CD4-positive, alpha-beta T cell (primary cell): ENCODE measurements at places on chromosomes 7 and 10. TPM values are rescaled to one million over a fixed set of nuclear protein-coding genes. Genes with fewer than 3 reads are reported as not detected.

GRCh38 chr10:88810196-88810961 is 7.8 kb downstream of the LIPM start:
- H3K27me3 ChIP-seq, result no peaks in the 10 kb centered on the region
- H3K4me3 ChIP-seq, result no peak overlapping the region
- no peak overlapping the region for H3K27ac ChIP-seq
- H3K36me3 ChIP-seq, result no peaks in the 10 kb centered on the region
- DNase-seq, result peak; percentile 48

DNA sequence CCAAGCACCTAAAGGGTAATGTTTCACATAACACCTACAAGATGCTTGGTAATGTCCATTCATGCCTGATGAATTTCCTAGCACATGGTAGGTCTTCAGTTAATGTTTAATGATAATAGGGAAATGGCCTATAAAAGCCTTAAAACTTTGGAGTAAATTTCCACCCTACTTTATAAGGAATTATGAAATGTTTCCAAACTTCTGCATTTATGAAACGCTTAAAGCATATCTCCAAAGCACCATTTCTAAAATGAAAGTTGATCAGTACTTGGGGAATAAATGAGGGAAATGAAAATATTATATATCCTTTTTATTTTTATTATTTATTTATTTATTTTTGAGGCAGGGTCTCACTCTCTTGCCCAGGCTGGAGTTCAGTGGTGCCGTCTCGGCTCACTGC is 51.8 kb downstream of the INPP5F start:
- H3K36me3 ChIP-seq, result no peaks in the 10 kb centered on the region
- no peak for DNase-seq
- no peak overlapping the region for H3K27ac ChIP-seq
- no peaks in the 10 kb centered on the region for H3K4me1 ChIP-seq

DNA sequence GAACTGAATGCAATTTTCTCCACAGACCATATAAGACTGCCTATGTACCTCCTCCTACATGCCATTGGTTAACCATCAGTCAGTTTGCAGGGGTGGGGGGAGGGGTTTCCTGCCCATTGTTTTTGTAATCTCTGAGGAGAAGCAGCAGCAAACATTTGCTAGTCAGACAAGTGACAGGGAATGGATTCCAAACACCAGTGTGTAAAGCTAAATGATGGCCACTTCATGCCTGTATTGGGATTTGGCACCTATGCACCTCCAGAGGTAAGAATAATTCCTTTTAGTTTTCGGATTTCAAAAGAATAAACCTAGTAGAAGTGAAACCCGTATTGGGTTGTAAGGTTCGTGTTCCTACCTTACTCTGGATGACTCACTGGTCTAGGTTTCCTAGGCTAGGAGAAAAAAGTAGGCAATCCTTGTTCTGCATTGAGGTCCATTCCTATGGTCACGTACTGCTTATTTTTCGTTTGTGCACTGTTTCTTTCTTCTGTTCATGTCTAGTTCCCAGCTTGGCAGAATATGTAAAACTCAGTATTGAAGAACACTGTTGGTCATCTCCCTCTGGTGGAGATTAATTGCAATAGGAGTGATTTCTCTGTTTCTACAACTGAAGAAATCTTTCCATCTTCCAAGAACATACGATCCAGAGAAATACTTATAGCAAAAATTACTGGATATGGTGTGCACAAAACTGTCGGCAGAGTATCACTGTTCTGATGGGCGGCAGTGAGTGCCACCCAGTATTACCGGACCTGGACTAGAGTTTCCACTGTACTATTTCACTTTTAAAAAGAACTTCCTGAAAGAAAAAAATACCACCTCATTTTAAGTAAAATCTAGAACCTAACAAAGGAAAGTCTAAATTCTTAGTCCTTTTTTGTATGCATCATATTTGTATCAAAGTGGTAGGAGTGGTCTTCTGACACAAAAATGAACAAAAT is at the start of gene AKR1C3:
TSS of gene AKR1C3 (plus strand) at position 150 of the 941 bp plus-strand sequence. CDS start at position 181, 31 bp downstream.
- peak within 1 kb of the TSS; percentile 66 for H3K4me3 ChIP-seq
- H3K27ac ChIP-seq, result no peak within 1 kb of the TSS
- no peaks in the 10 kb centered on the region for H3K36me3 ChIP-seq
- H3K4me1 ChIP-seq, result no peaks in the 10 kb centered on the region
- no peak for DNase-seq
- no peaks in the 10 kb centered on the region for H3K27me3 ChIP-seq

- H3K27me3 ChIP-seq, result no peaks in the 10 kb centered on the region
- no peaks in the 10 kb centered on the region for H3K36me3 ChIP-seq
- no peak overlapping the region for H3K27ac ChIP-seq
- no peak overlapping the region for H3K4me3 ChIP-seq
- no peaks in the 10 kb centered on the region for H3K4me1 ChIP-seq
- no peak for DNase-seq
Measured at GRCh38 chr10:13399236-13399635, 51.1 kb upstream of the SEPHS1 start.

GBX1 gene
- total RNA-seq, result not detected

DNA sequence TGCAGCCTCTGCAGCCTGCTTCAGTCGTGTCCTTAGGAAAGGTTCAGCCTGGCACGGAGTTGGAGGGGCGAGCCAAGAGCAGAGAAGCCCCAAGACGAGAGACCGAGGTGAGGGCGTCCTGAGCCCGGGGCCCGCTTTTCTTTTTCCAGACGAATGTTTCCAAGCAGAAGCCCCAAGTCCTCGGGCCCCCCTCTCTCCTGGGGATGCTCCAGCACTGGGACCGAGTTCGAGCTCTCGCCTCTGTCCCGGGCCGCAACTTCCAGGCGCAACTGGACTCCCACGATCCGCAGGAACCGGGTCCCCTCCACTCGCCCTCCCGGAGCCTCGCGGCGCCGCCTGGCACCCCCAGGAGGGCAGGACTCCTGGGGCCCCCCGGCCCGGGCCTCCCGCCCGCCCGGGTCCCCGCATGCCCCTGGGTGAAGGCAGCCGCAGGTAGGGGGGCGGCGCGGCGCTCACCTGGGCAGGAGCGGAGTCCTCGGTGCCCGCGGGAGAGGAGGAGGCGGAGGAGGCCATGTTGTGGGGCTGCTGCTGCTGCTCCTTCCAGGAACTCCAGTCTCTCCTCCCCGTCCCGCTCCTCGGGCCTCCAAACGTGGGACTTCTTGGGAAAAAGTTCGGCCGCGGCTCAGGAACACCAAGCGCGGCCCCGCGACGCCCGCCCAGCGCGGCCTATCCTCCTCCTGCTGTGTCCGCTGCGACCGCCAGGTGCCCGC is 45.3 kb upstream of the CDK1 start:
- H3K27ac ChIP-seq, result peak overlapping the region; percentile 83
- H3K36me3 ChIP-seq, result no peaks in the 10 kb centered on the region
- no peaks in the 10 kb centered on the region for H3K27me3 ChIP-seq
- H3K4me1 ChIP-seq, result peaks cover 20% of the 10 kb centered on the region
- H3K4me3 ChIP-seq, result peak overlapping the region; percentile 70

BICC1 gene
- not detected for total RNA-seq

GRCh38 chr7:18174996-18175395 is 147.3 kb upstream of the PRPS1L1 start:
- H3K36me3 ChIP-seq, result no peaks in the 10 kb centered on the region
- no peaks in the 10 kb centered on the region for H3K27me3 ChIP-seq
- no peak for DNase-seq
- no peak overlapping the region for H3K4me3 ChIP-seq
- no peaks in the 10 kb centered on the region for H3K4me1 ChIP-seq
- no peak overlapping the region for H3K27ac ChIP-seq

DNA sequence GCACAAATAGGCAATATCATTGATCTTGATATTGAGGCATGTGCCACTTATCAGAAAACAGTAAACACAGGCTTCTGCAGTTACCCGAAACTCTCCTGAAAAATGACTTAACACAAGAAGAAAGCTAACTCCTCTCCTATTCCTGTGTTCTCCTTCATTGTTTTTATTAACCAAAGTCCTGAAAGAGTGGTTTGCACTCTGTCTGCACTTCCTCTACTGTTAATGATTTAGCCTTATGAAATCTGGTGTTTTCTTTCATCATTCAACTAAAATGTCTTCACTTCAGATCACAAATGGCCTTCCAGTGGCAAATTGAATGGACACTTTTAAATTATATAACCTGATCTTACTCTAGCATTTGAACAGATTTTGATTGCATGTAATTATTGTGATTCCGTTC is 630.6 kb upstream of the PHF14 start:
- no peak overlapping the region for H3K4me3 ChIP-seq
- H3K4me1 ChIP-seq, result no peaks in the 10 kb centered on the region
- H3K27ac ChIP-seq, result no peak overlapping the region
- no peaks in the 10 kb centered on the region for H3K27me3 ChIP-seq
- no peak for DNase-seq

DNA sequence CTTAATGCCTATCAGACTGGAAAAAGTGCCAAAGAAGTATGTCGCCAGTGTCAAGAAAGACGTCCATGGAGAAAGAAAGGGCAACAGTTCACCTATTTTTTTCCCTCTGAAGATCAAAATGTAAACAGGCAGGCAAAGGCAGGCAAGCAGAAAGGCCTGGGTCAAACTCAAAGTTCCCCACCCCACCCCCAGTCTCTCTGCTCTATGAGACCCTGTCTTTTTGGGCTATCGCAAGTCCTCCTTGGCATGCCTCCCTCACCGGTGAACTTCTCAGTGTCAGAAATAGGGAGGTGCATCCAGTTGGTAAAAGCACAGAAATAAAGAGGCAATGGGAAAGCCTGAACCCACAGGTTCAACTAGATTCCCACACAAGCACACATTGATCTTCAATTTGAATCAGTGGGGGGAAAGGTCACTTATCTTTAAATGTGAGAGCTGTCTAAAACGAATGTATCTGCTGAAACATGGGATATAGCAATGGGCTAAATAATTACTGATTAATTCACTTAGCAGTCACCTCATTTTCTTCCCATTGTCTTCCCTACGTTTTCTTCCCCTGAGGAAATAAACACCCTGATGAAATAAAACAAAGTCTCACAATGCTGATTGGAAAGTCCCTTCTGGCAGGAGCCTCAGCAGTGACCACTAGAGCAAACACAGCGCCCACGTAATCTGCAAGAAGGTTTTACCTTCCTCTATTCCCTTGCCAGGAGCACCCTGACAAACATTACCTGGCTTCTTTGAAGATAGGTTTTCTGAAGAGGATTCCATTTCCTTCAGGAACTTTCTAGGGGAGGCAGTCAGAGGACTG is 31.1 kb downstream of the JAZF1 start:
- H3K36me3 ChIP-seq, result no peaks in the 10 kb centered on the region
- H3K27me3 ChIP-seq, result no peaks in the 10 kb centered on the region
- H3K27ac ChIP-seq, result no peak overlapping the region
- H3K4me1 ChIP-seq, result peaks cover 17% of the 10 kb centered on the region

DNA sequence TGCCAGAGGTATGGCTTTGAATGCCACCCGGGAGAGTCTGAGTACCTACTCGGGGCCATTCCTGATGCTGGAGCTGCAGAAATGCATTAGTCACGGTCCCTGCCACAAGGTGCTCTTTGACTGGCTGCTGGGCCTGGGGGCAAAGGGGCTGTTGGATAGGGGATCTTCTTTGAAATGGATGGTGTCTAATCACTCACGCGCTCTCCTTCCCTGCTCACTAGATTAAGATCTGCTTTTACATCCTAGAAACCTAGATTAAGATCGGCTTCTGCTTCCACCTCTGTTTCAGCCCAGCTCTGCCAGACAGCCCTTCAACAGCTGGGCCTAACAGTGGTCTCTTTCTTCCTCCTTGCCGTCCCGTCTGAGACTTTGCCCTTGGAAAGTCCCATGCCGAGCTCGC is 57.2 kb downstream of the PAX2 start:
- DNase-seq, result no peak
- no peaks in the 10 kb centered on the region for H3K36me3 ChIP-seq
- peaks cover 30% of the 10 kb centered on the region for H3K27me3 ChIP-seq
- H3K4me1 ChIP-seq, result no peaks in the 10 kb centered on the region
- H3K27ac ChIP-seq, result no peak overlapping the region

GRCh38 chr7:156665101-156665500 is 24.5 kb downstream of the RNF32 start:
- H3K27me3 ChIP-seq, result no peaks in the 10 kb centered on the region
- DNase-seq, result no peak
- H3K36me3 ChIP-seq, result no peaks in the 10 kb centered on the region
- H3K27ac ChIP-seq, result no peak overlapping the region

HABP2 gene
- not detected for total RNA-seq

DNA sequence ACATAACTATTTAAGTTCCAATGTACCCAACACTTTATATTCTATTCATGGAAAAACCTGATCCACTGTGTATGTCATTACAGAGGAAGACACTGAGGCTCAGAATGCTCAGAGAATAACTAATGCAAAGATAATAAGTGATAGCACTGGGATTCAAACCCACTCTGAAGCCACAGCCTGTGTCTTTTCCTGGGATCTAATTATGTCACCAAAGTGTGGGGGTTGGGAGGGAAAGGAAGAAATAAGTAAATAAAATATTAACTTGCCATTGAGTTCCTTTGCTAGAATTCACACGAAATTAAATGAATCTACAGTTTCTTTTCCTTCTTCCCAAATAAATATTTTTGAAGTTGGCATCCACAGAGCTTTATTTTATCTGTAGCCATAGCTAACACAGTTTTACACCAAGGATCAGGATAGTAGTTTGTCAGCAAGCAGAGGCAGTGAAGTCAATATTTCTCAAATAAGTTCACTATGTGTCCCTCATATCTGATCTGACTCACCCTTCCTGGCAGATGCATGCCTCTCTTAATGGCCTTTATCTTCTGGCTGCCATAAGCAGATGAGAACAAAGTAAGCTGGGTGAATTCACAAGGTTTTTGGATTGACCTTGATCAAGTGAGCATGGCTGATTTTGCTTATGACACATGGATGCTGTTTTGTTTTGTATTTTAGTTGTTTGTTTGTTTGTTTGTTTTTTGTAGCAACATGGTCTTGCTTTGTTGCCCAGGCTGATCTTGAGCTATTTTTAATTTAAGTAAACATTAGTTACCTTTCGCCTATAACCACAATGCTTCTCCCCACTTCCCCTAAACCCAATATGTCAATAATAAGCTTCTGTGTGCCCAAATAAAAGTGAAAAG is 6.3 kb downstream of the RAPGEF5 start:
- no peak overlapping the region for H3K4me3 ChIP-seq
- peaks cover 13% of the 10 kb centered on the region for H3K27me3 ChIP-seq
- H3K27ac ChIP-seq, result no peak overlapping the region
- no peaks in the 10 kb centered on the region for H3K36me3 ChIP-seq
- no peak for DNase-seq

HHEX gene
- 0.96 TPM for total RNA-seq

GRCh38 chr10:74056050-74056818 is 58.3 kb downstream of the VCL start:
- no peak overlapping the region for H3K4me3 ChIP-seq
- no peaks in the 10 kb centered on the region for H3K36me3 ChIP-seq
- no peak overlapping the region for H3K27ac ChIP-seq
- H3K27me3 ChIP-seq, result no peaks in the 10 kb centered on the region
- DNase-seq, result no peak
